ENCODE measurements at places on chromosomes 16 and 17. TPM values are rescaled to one million over a fixed set of nuclear protein-coding genes. Genes with fewer than 3 reads are reported as not detected.

- H3K27ac ChIP-seq = peak overlapping the region; percentile 80
Observed at GRCh38 chr16:70725024-70725911, 39.4 kb upstream of the MTSS2 start.

DNA sequence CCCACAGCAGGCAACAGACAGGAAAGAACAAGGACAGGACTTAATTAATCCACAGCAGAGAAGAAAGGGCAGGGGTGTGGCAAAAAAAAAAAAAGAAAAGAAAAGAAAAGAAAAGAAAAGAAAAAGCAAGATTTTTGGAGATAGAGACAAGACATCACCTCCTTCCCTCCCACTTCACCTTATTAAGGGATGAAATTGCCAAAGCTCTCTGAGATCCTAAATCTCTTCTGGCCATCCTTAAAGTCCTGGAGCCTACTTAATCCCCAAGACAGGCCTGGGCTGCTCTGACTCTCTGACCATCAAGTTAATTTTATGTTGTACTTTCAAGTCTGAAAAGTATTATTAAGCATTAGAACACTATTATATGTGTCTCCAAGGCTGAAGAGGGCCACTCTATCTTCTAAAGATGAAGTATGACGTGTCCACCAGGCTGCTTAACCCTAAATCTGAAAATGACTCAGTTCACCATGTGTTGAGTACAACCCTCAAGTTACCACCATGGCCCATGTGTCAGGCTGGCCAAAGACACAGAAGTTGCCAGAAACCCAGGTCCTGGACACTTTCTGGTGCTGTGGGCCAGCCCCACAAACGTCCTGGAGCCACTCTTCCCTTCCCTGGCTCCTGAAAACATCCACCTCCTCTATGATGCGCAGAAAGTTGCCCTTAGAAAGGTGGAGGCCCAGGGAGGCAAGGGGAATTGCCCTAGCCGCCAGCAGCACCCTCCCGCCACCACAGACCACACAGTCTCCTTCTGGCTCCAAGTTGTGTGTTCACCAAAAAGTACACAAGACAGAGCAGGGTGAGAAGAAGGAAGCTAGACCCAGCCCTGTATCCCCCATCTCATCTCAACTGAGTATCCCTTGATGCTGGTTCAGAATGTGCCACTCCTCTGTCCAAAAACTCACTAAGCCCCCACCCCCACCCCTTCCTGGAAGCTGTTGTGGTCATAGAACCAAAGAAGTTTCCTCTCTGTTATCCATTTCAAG lies 2.7 kb downstream of the SOCS1 start:
- no peaks in the 10 kb centered on the region for H3K27me3 ChIP-seq
- H3K36me3 ChIP-seq = no peaks in the 10 kb centered on the region
- peak overlapping the region; percentile 11 for H3K27ac ChIP-seq

- no peak for DNase-seq
- H3K27me3 ChIP-seq = no peaks in the 10 kb centered on the region
- H3K27ac ChIP-seq = no peak overlapping the region
- no peaks in the 10 kb centered on the region for H3K36me3 ChIP-seq
Observed at GRCh38 chr17:80693511-80693910, 148.9 kb downstream of the RPTOR start.

GRCh38 chr16:85126394-85126704 lies 14.1 kb upstream of the CIBAR2 start:
- no peaks in the 10 kb centered on the region for H3K36me3 ChIP-seq
- no peak overlapping the region for H3K4me3 ChIP-seq
- no peak for DNase-seq
- no peak overlapping the region for H3K27ac ChIP-seq
- peaks cover 31% of the 10 kb centered on the region for H3K4me1 ChIP-seq

GRCh38 chr17:51957786-51958185 lies 200.7 kb downstream of the CA10 start:
- no peak overlapping the region for H3K4me3 ChIP-seq
- H3K4me1 ChIP-seq = no peaks in the 10 kb centered on the region
- no peaks in the 10 kb centered on the region for H3K27me3 ChIP-seq
- no peaks in the 10 kb centered on the region for H3K36me3 ChIP-seq
- H3K27ac ChIP-seq = no peak overlapping the region

The JMJD8 gene
- 72.3 TPM for total RNA-seq

The C17orf78 gene
- total RNA-seq = not detected

The KRT27 gene
- total RNA-seq = not detected

The RNF135 gene
- 18.6 TPM for total RNA-seq

Data from sigmoid colon (tissue), 7 donors.